ENCODE measurements at places on chromosomes 5 and 9.

DNA sequence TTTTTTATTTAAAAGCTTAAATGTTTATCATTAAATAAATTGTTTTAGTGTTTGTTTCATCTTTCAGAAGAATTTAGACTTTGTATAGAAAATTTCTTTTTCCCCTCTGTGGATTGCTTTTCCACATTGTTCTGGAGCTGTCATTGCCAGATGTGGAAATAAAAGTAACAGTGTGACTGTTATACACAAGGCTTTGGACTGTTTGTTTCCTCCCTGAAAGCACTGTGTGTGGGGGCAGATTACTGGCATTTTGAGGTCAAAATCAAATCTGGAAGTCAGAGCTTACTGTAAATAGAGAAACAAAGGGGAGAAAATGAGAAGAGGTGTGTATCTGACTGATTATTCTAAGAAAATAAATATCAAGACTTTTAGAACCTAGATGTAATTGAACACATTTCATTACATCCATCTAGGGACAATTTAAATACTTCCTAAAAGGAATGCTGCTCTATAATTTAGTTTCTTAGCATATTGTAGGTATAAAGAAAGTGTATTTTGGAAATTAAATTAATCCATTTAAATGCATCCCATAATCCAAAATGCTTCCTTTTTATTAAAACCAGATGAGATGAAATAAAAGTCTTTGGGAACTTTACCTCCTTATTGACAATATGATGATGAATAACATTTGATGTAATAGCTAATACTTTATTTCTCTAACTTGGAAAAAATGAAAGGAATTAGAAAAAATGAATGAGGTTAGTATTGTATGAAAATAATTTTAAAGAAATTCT lies 51.9 kb downstream of the ERCC6L2 start:
- DNase-seq, result no peak

DNA sequence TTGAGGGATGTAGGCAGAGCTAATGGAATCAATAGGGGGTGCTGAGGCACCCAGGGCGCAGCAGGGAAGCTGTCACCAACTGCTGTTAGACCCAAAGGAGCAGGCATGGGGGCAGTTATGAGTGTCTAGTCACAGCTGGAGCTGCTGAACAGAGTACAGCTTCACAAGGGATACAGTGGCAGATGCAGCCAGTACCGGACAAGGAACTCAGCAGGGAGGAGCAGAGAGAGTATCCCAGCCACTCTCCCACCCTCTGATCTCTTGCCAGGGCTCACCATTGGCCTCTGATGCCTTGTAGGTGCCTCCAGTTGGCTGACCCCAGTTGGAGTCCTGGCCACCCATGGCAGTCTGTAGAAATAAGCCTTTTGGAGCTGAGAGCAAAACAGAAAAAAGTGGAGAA lies 42.6 kb upstream of the HSPB3 start:
- DNase-seq, result no peak

DNA sequence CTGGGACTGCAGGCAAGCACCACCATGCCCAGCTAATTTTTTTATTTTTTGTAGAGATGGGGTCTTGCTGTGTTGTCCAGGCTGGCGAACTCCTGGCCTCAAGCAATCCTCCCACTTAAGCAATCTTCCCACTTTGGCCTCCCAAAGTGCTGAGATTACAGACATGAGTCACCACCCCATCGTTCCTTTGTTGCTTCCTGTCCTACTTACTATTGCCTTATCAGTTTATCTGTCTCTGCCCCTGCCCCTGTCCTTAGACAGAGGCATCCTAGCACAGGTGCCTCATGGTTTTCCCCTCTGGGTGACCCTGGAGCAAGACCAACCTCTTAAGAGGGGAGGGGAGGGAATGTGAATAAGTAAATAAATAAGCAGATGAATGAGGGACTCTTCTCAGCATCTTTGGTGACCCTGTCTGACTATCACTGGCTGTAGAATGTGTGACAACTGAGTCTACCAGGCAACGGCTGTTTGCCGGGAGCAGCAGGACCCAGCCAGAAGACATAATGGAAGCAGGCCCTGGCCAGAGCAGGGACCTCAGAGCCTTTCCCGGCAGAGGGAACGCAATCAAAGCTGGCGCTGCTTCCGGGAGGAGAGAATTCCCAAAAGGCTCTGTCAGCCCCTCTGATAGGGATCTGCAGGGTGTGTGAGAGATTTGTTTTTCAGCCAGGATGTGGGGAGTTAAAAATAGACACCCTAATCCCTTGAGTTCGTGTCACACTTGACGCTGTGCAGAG lies 43.8 kb upstream of the DAB2IP start:
- no peak for DNase-seq

DNA sequence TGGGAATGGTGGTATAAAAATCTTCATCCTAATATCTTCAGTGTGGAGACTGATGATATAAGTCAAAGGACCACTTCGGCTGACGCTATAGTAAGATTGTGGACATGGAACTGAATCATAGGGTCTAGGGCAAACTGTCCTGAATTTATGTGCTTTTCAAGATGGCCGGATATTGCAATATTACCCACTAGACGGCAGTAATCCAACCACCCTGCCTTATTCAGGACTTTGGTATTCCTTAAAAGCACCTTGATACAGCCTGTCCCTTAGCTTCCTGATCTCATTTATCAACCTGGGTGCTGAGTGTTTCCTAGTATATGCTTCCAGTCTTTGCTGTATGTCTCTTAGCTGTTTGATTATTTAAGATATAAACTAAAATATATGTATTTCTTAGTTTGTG lies 71.2 kb upstream of the COX7C start:
- no peak for DNase-seq

DNA sequence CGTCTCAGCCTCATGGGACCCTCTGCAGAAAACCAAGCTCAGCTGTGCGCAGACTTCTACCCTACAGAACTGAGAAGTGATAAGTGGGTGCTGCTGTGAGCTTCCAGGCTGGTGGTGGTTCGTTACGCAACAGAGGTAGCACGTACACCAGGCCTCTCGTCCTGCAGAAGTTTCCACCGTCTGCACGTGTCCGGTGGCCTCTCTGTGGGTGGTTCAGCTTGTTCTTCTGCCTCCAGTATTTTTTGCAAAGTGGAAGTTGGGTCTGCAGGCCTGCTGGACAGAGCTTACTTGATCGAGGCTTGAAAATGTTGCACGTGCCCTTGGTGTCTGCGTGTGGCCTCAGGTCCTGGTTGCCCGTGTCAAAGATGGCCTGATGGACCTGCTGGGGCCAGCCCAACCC lies 27.5 kb downstream of the KCNT1 start:
- no peak for DNase-seq

DNA sequence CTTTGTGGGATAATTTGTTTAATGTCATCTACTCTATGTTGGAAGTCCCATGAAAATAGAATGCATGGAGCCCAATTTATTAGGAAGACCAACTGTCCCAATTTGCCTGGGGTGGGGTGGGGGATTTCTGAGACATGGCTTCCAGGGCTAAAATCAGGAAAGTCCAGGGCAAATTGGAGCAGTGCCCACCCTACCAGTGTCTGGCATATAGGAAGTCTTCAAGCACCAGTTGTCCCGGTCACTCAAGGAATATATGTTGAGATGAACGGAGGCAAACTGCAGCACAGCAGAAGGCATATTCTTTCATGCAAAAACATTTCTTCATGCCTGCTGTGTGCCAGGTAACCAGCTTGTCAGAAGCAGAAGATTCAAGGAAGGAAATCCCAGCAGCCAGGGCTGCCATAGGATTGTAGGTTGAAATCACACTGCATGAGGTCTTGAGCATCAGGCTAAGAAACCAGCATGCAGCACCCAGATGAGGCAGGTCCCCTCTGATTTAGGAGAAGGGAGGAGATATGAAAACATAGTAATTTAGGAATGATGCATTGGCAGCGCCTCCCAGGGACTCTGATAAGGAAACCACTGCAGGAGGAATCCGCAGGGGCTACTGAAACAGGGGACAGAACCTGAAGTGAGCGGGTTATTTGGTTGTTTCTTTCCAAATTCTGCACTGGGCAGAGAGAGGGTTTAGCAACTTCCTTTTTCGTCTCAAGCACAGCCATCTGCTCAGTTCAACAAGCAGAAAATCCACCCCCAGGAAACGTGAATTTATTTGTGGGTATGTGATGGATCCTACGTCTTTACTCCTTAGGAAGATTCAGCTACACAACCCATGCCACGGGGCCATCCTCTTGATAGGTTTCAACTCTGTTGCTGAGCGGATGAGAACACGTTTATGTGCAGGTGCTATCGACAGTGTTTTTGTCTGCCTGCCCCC lies 112.6 kb upstream of the CPEB4 start:
- DNase-seq, result no peak

- no peak for DNase-seq
Measured at GRCh38 chr9:109972026-109972882, 192.3 kb downstream of the PALM2AKAP2 start.

- DNase-seq, result no peak
Measured at GRCh38 chr5:6910950-6911349, 197.7 kb downstream of the TENT4A start.

DNA sequence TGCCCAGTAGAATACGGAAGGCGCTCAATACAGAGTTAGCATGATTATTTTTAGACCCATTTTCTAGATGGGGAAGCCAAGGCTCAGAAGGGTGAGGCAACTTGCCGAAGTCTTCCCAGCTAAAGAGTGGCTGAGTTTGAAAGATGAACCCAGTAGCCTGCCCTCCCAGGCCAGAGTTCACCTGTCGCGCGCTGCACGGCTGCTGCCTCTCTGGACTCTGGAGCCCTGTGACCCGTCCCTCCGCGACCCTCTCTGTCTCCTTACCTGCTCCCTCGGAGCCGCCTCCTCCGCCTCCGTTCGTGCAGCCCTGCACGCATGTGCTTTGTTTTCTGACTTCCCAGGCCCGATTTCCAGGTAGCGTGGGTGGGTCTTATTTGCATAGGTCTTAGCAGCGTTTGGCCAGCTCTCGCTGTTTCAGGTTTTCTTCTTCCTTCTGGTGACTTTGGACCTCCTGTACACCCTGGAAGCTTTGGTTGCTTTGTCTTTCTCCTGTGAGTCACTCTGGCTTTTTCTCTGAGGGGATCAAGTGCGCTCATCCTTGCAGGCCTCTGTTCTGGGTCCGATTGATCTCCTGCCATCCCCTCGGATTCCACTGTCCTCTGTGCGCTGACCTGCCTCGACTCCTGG lies at the start of gene RNF183:
Gene RNF183, minus strand, starts transcription at position 585 of the 627 bp plus-strand sequence. CDS start 5,192 bp downstream, outside the sequence.
- no peak for DNase-seq

- DNase-seq, result no peak
Measured at GRCh38 chr9:113674436-113674835, 201.7 kb upstream of the ZNF618 start.

DNA sequence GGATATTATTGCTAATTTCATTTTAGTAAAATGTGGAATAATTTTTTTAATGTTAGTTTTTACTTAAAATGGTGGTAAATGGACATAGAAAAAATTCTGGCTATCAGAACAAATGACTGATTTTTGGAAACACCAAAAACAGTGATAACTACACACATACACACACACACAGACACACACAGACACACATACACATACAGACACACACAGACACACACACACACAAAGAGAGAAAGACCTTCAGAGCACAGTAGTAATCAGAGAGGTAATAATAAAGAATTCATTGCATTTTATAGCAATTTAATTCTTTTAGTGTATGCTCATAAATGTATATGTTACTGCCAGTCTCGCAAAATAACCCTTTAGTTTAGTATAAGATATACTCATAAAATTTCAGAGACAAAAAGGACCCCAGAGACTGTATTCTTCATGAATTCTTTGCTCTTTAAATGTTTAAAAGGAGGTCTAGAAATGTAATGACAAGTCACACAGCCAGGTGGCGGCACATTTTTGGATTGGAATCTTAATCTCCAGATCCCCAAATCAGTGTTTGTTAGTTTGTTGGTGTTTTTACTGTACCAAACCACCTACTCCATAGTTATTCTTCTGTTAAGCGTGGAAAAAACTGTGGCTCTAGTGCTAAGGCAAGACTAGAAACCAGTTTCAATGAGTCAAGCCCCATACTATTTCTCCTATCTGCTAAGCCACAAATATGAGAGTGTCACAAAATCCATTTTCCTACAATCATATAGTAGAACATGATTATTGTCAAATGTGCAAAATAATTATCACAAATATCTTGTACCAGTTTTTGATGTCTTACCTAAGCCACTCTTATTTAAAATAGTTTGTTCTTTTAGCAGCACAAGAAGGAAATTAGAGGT lies 109.9 kb downstream of the EDIL3 start:
- DNase-seq, result peak; percentile 23

GRCh38 chr9:87622923-87623322 lies 103.0 kb upstream of the CTSL start:
- no peak for DNase-seq

DNA sequence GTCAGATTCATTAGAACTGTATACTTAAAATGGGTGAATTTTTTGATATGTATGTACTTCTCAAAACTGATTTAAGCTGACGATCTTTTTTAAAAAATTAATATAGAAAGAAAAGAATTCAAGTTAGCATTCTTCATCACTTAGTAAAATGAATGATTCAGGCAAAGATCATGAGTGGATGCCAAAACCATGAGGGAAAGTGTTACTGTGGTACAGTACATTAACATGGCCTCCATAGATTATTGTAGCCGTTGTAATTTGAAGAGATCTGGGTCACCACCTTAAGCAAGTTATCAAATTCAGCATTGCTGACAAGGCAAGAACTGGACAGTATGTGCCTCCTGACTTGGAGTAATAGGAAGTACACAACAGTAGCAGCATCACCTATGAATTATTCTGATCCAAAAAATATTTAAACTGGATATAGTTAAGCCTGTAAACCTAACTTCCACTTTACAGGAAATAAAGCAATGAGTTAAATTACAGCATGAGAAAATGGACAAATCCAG lies 29.7 kb downstream of the C9orf85 start:
- no peak for DNase-seq

DNA sequence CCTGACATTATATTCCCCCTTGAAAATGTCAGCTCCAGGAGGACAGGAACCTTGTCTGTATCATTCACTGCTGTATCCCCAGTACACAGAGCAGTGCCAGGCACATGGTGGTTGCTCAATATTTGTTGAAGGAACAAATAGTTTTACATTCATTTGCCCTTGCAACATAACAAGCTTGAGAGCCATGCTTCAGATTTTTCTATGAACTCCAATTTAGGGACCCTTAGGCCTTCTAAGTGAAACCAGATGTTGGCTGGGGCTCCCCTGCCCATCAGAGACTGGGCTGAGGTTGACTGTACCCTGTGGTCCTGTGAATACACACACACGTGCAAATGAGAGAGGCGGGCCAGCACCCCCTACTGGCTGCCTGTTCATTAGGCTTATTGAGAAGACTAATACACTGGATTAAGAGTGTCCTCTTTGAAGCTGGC lies 214.9 kb upstream of the WWC1 start:
- DNase-seq, result peak; percentile 34

- DNase-seq, result peak; percentile 26
Measured at GRCh38 chr5:80960531-80961375, 590 bp downstream of the RASGRF2 start.

- peak; percentile 62 for DNase-seq
Measured at GRCh38 chr5:172502969-172503368, 48.6 kb upstream of the SH3PXD2B start.

GRCh38 chr5:142087920-142088679 lies 20.5 kb upstream of the NDFIP1 start:
- DNase-seq, result no peak

DNA sequence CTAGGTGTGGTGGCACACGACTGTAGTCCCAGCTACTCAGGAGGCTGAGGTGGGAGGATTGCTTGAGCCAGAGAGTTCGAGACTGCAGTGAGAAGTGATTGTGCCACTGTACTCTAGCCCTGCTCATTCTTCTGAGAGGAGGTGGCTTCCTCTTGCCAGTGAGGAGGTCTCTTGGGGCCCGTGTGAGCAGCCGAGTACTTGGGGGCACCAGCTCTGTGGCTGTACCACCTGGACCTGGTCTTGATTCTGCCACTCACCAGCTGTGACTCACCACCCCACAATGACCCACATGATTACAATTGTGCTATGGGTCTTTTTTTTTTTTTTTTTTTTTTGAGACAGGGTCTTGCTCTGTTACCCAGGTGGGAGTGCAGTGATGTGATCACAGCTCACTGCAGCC lies 18.0 kb upstream of the CRB2 start:
- DNase-seq, result no peak

GRCh38 chr5:53360811-53361210 lies 119.6 kb upstream of the FST start:
- DNase-seq, result no peak
